ENCODE measurements at places on chromosomes 2 and 18.

DNA sequence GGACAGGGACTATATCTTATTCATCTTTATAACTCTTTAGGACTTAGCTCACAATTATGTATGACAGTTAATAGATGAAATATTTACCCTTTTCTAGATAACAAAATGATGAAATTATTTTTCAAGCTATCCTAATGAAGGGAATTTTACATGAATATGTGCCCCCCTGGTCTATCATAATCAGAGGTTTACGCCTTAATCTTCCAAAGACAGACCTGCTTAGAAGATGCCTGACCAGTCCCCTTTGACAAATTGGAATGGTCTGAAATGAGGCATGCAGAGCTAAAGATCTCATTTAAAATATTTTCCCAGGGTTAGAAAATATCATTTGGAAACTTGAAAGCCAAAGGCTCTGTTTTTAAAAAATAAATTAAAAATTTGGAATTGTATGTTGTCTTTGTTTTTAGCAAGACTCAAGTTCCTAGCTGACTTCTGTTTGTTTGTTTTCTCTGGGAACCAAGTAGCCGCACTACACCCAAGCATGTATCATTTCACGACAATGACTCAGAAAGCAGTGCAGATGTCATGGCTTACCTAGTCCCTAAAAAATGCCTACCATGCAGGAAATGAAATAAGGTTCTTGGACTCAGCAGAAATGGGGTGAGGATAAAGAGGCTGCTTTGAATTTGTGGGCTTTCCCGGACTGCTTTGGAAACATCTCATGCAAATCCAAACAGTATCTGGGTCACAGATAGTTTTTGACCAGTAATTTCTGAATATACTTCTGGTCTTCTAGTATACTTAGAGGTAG lies 162.1 kb downstream of the ZEB2 start:
- peak; percentile 51 for DNase-seq

GRCh38 chr2:174711206-174711605 lies 53.1 kb downstream of the CHRNA1 start:
- no peak for DNase-seq

DNA sequence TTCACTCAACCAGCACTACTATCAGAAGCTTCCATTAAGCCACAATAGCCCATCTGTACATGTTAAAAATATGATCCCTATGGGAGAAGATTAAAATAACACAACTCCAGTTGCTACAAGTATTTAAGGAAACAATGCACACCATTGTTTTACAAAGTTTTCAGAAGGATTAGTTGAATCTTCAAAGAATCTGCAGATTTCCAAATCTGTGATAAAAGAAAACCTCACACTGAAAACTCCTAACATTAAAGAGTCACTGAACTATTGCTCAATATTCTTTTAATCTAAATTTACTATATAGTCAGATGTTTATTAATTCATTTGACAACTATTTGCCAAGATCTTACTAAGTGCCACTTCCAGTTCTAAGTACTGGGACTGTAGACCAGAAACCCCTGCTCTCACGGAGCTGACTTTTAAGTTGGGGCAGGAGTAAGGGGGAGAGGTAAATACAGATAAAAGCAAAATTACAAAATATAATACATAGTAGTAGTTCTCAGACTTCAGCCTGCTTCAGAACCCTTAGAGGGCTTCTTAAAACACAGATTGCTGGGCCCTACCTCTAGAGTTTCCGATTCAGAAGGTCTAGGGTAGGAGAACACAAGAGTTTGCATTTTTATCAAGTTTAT lies 94.4 kb downstream of the STK39 start:
- no peak for DNase-seq

- no peak for DNase-seq
These were observed 275.3 kb downstream of the HRH4 start for GRCh38 chr18:24735624-24736231.

DNA sequence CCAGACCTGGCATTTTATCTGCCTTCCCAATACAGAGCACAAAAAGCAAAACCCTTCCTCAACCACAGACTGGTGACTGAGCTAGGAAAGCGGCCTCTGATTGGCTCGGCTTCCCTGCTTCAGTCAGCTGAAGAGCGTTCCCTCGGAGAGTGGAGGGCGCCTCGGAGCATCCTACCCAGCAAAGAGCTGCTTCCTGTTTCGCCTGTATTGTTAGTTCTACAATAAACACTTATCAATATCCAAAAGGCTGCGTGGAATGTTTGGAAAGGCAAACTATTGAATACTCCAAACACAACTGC lies 125.0 kb downstream of the CACNB4 start:
- DNase-seq = no peak

GRCh38 chr2:168314236-168314635 lies 66.8 kb upstream of the STK39 start:
- no peak for DNase-seq

- DNase-seq = no peak
These were observed 294.5 kb downstream of the ZNF407 start for GRCh38 chr18:74892066-74892627.

DNA sequence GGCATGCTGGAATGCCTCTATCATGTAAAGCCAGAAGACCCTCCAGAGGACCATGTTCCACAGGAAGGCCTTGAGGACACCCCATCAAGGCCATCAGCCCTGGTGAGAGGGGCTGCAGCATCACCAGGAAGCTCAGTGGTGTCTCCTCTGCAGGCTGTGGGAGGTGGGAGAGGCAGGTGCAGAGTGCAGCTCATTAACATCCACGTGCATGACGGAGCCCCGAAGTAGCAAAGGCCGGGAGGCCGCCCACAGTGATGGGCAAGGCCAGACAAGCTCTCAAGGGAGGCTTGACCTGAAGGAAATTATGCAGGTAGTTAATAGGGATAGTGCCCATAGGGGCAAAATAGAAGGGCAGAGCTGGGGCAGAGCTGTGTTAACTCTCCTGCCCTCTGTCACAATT lies 30.3 kb upstream of the SMCHD1 start:
- no peak for DNase-seq

- DNase-seq = no peak
These were observed 93.7 kb downstream of the TPGS2 start for GRCh38 chr18:36735130-36735529.

DNA sequence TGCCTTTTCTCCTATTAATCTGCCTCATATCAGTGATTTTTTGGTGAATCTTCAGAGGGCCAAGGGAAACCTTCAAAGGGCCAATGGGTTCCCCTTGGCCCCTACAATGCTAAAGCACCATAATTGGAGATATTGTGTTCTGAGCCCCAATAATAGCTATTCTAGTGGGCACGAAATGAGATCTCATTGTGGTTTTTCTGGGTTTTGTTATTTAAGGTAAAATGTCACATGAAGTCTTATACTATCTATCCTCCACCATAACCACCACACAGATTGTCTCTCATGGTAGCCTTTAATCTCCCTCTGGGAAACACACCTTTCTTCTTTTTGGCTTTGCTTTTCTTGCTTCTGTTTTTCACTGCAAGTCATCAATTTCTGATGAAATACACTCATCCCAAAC lies 152.8 kb downstream of the B3GNT2 start:
- no peak for DNase-seq

GRCh38 chr2:59798687-59799232 lies 754.7 kb downstream of the BCL11A start:
- no peak for DNase-seq

GRCh38 chr2:60064687-60065389 lies 488.6 kb downstream of the BCL11A start:
- DNase-seq = no peak

- DNase-seq = no peak
These were observed 31.0 kb downstream of the ACVR1 start for GRCh38 chr2:157845081-157845480.

DNA sequence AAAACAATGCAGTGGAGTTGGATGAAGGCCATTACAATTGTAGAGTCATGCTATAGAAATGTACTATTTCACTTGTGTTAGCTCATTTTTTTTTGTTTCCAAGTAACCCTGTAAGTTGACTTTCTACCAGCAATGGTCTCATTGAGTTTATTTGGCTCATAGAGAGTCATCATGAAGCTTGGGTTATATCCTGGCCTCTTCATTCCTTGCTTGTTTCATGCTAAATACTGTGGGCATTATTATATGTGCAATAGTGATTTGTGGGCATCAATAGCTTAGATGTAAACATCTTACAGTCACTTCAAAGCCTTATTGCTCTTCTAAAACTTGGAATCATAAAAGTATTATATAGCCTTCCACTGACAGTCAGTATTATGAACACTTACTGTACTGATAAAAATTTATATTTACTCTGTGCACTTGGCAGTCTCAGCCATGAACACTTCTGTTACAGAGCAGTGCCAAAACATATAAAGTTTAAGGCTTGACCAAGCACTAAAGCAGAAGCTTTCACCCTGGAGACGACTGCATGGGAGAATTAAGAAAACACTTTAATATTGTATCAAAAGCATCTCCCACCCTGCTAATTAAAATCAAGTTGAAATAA lies 751.2 kb downstream of the SATB2 start:
- DNase-seq = no peak

DNA sequence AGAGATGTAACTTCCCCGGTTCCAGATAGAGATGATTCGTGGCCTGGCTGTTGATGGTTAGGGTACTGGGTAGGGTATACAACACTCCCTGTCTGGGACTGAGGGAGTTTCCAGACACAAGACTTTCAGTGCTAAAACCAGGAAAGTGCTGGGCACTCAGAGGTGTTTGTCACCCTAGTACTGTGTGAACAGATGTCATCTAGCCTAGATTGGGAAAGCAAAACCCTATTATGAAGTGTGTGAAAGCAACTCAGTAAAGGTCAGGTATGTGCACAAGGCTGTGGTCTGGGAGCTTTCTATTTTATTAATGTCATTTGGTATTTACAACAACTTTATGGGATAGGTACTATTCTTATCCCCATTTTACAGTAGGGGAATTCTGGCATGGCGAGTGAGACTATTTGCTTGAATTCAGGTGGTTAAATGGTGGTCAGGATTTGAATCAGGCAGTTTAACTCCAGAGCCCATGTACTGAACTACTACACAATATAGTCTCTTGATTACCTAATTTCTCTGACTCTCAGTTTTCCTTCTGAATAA lies 2.6 kb downstream of the BZW1 start:
- DNase-seq = peak; percentile 32

DNA sequence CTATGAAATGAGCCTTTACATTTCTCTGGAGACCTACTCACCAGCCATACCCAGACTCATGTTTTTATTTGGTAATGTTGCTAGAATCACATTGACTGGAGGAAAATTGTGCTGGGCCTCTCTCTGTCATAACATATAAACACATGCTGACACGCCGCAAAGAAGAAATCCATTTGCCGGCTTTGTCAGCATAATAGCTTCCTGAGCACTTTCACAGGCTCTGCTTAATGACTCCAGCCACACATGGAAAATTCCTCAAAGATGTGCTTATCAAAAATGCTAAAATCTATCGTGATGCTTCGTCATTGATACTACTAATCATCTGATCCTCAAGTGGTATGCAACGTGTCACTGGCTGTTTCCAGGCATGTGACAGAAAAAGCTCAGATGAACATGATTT lies 63.1 kb downstream of the RND3 start:
- DNase-seq = no peak

GRCh38 chr2:113058998-113059960 lies at the start of gene IL36RN:
Gene IL36RN, plus strand, starts transcription at chr2:113059198. Its CDS starts 241 bp downstream, at chr2:113059439.
- DNase-seq = no peak

- no peak for DNase-seq
These were observed 26.4 kb downstream of the IDH1 start for GRCh38 chr2:208228476-208228875.

DNA sequence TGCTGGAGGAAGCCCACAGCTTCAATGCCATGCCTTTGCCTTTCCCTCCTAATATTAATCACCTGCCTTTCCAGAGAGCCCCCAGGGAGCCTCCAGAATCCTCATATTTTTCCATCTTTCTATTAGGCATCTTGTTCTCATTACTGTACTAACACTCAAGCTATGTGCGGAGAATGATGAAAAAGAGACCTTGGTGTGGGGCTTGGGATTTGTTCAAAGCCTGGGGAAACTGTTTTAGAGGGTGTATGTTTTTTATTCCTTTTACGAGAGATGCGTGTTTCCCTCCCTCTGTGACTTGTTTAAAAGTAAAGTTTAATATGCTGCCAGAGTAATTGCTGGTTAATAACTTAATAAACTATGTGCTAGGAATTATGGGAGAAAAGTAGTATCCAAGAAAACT lies 102.4 kb upstream of the ZFP36L2 start:
- no peak for DNase-seq

DNA sequence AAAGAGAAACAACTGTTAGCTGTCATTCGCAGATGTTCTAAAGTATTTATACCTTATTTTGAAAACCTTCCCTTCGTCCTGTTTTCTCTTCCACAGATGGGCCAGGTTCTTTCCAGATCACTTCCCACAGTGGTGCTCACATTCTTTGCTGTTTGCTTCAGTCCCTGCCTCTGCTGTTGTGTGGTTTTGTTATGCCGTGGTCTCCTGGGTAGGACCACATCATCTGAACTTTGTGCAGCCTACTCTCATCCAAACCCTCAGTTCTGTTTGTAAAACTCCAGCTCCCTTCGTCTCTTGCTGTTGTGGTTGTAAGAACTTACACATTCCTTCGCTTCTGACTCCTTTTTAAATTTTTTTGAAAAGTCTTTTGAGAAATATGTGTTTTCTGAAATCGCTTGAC lies 38.1 kb downstream of the ZNF236 start:
- DNase-seq = no peak

Data from stimulated activated naive B cell treated with anti-CD40 and anti-IgM and Interleukin-4, amounts not matched to agents 10 μg/mL and 1 μg/mL and 100 μg/mL, for 72 hours (primary cell).